T-helper 1 cell (primary cell): ENCODE measurements at places on chromosomes 5 and 9.

DNA sequence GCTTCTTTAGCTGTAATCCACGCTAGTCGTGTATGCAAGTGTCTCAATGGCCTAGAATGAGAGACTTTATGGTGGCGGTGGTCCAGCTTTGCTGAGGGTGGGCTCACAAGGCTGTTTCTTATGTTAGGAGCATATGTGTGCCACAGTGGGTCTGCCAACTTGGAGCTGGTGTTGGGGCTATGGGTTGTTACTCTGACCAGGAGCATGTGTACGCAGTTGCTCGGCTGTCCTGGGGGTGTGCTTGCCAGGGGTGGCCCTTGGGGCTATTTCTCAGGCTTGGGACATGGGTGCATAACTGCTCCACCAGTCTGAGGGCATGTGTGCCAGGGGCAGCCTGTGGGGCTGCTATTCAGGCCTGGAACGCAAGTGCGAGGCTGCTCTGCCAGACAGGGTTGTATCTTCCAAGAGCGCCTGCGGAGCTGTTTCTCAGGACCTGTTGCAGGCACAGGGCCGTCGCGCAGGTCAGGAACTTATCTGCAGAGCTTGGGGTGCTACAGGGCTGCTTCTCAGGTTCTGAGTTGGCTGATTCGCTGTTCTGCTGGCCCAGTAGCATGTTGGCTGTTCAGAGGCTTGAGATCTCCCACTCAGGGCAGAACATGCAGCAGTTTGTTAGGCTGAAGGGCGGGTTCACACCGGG is 187.9 kb upstream of the TLX3 start:
- no peak for DNase-seq

DNA sequence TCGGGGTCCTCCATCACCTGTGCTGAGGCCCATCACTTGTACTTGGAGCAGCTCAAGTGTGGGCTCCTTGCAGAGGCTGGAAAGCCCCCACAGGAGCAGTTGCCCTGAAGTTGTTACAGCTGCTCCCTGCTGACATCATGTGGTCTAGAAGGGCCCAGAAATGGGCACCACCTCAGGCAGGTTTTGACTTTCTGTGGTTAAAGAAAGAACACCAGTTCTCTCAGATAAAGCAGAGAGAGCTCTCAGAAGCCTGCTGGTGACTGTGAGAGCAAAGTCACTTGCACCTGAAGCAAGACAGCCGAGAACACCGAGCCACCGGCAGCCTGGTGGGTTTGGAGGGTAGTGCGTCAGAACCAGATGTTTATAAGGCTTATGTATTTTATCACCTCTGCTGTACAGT is 70.4 kb downstream of the MVB12B start:
- DNase-seq, result peak; percentile 91

DNA sequence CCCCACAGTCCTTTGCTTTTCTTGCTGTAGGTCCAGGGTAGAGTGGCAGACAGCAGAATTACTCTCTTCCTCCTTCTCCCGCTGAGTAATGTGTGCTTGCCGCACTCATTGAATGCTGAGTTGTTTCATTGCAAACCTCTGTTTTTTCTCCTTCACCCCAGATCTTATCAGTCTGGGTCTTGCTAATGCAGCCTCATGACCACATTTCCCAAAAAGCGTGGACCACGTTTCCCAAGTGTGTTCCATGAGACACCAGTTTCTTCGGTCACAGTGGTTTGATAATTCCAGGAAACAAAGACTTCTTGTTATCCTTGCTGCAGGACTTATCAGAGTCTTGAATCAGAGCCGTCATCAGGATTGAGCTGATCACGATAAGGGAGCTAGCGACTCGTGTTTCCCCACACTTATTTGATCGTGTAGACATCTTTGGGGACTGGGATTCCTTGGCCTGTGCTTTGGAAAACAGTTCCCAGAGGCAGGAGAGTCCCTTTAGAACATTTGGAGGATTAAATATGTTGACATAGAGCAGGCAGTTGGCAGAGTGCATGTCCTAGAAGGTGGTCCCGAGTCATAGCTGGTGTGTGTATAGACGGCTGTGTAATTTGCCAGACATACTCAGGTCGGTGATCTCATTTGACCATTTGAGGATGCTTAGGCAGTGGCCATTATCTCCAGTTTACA is 4.4 kb downstream of the LRRC8A start:
- DNase-seq, result no peak

DNA sequence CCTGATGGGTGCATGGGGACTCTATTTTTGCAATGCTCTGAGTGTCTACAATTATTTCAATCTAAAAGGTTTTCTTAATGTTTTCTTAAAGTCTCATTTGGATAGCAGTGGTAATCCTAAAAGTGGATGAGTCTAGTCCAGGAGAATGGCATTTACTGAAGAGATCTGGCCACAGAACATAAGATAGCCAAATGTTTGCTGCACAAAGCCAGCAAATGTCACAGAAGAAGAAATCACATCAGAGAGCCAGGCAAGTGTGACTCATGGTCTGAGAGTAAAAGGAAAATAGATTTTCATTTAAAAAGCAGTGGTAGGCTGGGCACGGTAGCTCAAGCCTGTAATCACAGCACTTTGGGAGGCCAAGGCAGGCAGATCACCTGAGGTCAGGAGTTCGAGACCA is 352.7 kb upstream of the GRAMD2B start:
- DNase-seq, result no peak

GRCh38 chr5:151691706-151692105 is 5.0 kb upstream of the SPARC start:
- DNase-seq, result no peak
